ENCODE measurements at places on chromosomes 13 and 19. TPM values are rescaled to one million over a fixed set of nuclear protein-coding genes. Genes with fewer than 3 reads are reported as not detected.

DNA sequence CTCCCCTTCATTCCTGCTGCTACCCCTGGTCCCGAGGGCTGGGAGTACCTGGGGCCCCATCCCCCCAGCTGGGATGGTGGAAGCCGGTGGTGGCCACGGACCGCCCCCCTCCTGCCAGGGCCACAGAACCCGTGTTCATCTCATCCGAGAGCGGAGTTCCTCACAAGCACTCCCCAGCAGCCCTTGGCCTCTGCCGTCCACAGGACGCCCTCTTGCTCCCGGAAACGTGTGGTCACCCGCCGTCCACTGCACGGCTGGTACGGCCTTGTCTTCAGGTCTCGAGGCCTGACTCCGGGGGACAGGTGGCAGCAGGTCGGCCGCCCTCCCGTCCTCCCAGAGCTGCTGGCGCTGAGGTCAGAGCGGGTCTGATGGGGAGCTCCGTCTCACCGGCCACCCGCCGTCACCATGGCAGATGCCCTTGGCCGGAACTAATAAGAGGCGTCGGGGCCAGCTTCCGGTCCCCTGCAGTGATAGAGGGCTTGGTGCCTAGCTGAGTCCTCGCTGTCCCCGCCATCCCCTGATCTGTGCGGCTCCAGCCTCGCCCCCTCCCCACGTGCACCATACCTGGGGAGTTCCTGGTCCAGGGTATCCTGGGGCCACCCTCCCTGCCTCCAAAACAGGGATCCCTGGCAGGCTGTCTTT is 16.5 kb upstream of the CSNK1G2 start:
- H3K4me1 ChIP-seq: peaks cover 15% of the 10 kb centered on the region
- peaks cover 2% of the 10 kb centered on the region for H3K27me3 ChIP-seq
- no peak overlapping the region for H3K27ac ChIP-seq
- no peak for DNase-seq

DNA sequence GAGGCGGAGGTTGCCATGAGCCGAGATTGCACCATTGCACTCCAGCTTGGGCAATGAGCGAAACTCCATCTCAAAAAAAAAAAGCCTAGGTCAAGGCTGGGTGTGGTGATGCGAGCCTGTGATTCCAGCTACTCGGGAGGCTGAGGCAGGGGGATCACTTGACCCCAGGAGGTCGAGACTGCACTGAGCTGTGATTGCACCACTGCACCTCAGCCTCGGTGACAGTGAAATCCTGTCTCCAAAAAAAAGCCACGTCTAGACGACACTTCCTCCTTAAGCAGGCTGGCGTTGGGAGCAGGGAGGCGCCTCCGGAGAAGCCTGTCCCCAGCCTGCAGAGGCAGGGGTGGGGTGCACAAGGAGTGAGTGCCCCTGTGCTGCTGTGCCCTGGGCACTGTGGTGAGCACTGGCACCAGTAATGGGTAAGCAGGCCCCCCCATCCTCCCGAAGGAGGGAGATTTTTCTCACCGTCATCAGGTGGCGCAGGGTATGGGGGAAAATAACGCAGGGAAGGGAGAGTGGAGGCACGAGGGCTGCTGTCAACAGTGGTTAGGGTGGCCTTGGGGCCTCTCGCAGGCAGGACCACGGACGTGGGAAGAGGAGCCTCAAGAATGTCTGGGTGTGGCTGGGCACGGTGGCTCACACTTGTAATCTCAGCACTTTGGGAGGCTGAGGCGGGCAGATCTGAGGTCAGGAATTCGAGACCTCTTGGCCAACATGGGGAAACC is 706 bp downstream of the P2RY11 start:
- H3K4me3 ChIP-seq: peak overlapping the region; percentile 70
- peaks cover 54% of the 10 kb centered on the region for H3K36me3 ChIP-seq
- H3K27ac ChIP-seq: peak overlapping the region; percentile 90
- DNase-seq: no peak
- H3K4me1 ChIP-seq: peaks cover 34% of the 10 kb centered on the region

Gene DCLK1
- not detected for total RNA-seq

Gene TEAD2
- total RNA-seq: not detected

GRCh38 chr19:19552798-19553197 is 14.7 kb downstream of the CILP2 start:
- no peaks in the 10 kb centered on the region for H3K27me3 ChIP-seq
- no peak overlapping the region for H3K4me3 ChIP-seq
- no peak for DNase-seq
